ENCODE measurements at places on chromosomes 2 and 18.

GRCh38 chr18:68992719-68993482 is 195.0 kb downstream of the CCDC102B start:
- peak; percentile 33 for DNase-seq

- no peak for DNase-seq
These were observed 326.3 kb downstream of the TSN start for GRCh38 chr2:122081751-122082150.

GRCh38 chr2:79975791-79976565 is 328.6 kb downstream of the LRRTM1 start:
- DNase-seq, result no peak

GRCh38 chr2:175355246-175355645 is 173.7 kb upstream of the ATP5MC3 start:
- DNase-seq, result no peak

DNA sequence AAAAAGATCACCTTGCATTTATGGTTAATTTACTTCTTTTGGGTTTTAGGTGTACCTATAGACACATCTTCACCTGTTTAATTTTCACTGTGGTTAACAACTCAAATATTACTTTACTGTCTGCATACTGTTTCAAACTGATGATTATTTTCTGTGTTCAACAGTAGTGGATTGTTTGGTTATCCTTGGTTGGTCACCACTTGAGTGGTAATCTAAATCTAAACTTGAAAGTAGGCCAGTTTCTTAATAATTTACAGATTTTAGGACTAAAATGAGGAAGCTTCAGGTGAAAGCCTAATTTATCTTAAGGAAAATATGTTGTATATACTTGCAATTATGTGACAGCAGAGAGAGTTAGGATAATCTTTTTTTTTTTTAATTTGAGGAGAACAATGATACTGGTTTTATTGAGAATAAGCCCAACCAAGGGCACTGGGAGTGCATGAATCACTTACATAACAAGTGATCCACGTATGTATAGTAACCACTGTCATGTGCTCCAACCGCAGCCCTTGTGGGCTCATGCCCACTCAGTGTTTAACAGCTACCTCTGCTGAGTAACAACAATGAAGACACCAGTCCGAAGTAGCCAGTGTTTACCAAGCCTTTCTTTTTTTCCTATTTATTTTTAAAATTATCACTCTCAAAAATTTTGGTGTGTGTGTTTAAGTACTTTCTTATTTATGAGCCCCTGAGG is 31.0 kb upstream of the WDSUB1 start:
- no peak for DNase-seq

GRCh38 chr2:68742626-68743415 is 8.2 kb downstream of the ARHGAP25 start:
- DNase-seq, result no peak

GRCh38 chr2:37149626-37150322 is 7.0 kb downstream of the EIF2AK2 start:
- no peak for DNase-seq

GRCh38 chr18:22913861-22914260 is 19.3 kb upstream of the RBBP8 start:
- DNase-seq, result no peak

- no peak for DNase-seq
These were observed 61.6 kb upstream of the ATP8B1 start for GRCh38 chr18:57864615-57865121.

- DNase-seq, result no peak
These were observed 45.2 kb downstream of the TMEM131 start for GRCh38 chr2:97950329-97951154.

DNA sequence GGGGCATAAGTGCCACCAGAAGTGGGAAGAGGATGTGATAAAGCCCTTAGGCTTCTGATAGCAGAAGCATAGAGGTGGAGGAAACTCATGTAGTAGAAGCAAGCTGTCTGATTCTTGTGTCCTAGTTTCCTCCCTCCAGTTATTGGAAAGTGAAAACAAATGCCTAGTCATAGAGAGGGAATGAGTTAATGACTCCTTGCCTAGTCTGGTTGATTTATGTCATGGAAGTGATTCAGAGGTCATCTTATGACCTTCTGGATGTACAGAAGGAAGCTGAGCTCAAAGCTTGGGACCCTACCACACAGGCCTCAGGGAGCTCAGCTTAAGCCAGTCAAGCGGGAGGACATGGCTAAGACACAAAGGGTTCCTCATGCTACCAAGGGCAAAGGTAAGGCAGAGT is 232.2 kb downstream of the THSD7B start:
- DNase-seq, result no peak

DNA sequence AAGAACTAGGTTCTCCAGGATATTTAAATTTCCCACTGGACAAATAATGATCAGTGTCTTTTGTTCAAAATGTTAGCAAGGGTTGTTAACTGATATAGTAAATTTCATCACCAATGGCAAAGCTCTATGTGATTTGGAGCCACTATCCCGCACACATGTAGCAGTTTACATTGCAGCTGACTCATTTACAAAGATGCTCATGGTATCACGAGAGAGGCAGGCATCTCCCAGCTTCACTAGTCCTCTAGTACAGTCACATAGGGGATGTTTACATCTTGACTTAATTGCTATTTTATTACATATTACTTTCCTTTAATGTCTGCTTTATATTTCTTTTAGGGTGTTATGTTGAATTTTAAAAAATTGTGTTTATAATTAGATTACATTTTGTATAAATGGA is 30.7 kb downstream of the KCNE4 start:
- DNase-seq, result no peak

GRCh38 chr2:230762317-230762896 is 49.8 kb downstream of the CAB39 start:
- peak; percentile 46 for DNase-seq

DNA sequence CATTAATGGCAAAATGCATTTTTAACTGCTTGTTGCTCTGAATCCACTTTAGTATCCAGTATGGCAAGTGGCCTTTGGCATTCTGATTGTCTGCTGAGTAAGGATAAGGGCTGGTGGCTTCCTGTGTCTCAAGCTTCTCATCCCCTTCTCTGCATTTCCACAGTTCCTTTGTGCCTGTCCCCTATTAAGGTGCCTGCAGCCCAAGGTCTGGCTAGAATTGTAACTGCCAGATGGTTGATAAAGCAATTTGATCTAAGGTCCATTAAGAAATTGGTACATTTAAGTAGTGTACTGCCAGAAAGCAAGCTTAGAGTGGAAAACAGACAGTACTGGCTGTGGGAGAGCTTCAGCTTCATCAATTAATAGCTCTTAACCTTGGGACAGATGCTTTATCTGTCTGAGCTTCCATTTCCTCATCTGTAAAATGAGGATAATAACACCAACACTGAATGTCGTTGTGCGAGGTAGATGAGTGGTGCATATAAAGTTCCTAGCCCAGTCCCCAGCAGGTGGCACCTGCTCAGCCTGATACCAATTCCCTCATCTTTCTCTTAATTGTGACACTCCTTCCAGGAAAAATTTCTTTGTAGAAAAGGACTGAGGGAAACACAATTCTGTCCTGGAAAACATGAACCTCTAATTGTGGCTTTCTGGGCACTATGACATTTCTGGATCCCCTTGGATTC is 570.6 kb upstream of the GCFC2 start:
- DNase-seq, result peak; percentile 31

DNA sequence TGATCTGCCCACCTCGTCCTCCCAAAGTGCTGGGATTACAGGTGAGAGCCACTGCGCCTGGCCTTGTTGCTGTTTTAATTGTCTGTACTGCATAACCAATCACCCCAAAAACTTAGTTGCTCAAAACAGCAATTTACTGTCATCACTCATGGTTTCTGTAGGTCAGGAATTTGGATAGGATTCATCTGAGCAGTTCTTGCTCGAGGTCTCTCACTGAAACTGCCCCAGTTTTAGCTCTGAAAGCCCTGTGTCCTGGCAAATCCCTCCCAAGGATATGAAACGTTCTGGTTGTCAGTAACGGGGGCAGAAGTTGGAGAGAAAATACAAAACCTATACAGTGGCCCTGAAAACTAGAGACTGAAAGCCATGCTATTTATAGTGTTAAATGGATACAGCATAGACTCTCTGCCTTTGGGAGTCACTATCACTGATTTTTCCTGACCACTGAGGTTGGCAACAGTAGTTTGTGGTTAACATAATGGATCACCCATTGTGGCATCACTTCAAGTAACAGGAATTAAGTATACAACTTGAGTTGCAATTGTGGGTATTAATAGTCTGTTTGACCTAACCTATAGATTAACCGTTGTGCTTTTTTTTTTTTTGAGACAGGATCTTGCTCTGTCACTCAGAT is 27.2 kb upstream of the ERICH2 start:
- no peak for DNase-seq

GRCh38 chr18:78647018-78647417 is 332.6 kb upstream of the SALL3 start:
- DNase-seq, result no peak

DNA sequence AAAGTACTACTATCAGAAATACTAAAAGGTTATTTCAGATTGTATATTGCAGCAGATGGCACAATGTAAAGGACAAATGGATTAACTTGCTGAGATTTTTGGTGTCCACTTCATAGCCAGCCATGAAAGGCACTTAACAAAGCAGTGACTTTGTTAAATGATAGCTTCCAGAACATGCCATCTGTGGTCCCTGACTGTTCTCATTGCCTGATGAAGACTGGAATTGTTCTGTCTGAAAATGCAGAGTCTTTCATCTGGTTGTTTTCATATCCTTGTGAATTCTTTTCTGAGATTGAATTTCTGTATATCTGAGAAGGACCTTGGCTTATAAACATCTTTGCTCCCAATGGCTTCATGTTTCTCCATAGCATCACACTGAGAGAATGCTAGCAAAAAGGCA is 44.4 kb upstream of the LRRTM1 start:
- DNase-seq, result no peak

GRCh38 chr2:2061091-2061696 is 269.9 kb downstream of the MYT1L start:
- no peak for DNase-seq

- DNase-seq, result no peak
These were observed 111.2 kb downstream of the CLIP4 start for GRCh38 chr2:29226375-29226774.

- no peak for DNase-seq
These were observed 276.9 kb downstream of the PTPRM start for GRCh38 chr18:7844017-7844416.

DNA sequence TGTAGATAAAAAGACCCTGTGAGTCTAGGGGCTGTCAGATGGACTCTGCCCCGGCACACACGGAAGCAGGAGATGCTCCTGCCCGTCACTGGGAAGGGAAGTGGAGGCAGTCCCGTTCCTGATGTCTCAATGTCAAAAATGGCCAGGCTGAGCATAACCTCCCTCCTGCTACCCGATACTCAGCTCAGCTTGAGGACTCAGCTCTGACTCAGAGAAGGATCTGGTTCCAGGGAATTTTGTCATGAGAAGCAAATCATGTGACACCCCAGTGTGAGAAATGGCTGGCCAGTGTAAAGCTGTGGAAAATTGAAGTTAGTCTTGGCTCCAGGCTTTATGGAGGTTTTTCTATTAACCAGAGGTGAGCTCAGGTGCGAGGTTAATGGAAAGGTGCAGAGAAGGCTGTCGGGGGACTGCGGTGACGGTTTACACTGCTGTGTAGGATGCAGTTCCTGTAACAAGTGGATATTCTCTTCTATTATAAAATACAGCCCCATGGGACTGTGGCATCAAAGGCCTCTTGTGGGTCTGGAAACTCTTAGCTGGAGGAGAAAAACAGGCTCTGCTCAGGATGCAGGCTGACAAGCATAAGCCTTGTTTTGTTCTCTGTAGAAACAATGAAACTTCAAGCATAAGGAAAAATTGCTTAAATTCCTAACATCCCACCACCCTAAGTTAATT is 24.7 kb upstream of the AGAP1 start:
- no peak for DNase-seq

DNA sequence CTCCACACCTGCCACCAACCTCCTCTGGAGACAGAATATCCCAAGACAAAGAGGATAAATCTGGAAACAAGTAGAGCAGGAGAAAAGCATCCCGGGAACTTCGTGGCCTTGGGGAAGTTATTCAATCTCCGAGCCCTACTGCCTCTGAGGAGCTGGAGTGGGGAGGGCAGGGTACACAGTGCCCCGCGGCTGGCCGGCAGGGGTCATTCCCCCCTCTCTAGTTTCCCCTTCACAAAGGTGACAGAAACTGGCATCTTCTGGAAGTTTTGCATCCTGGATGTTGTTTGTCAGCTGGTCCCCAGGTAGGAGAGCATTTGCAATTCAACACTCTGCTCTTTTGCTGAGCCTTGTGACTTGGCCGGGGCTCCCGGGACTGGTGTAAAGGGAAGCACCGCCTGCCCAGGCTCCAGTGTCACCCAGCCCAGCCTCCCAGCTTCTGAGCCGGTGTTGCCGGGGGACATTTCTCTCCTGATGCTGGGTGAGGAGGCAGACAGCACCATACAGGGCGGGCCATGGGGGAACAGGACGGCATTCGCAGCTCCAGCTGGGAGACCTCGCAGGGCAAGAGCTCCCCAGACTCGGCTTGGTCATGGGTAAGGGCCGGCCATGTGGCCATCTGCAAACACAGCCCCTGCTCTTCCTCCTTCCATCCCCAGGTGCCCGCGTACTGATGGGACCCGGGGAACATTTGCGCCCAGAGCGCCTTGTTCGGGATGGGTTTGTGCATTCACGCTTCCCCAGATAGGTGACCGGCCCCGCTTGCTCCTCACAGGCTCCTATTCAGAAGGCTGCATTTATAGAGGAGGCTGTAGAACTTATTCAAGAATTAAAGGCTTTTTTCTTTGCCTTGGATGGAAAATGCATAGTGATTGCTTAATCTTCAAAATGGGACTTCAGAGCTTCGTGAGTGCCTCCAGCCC is 7.4 kb upstream of the NTSR2 start:
- DNase-seq, result no peak

- no peak for DNase-seq
These were observed 2137.3 kb upstream of the CELF4 start for GRCh38 chr18:39702888-39703287.

DNA sequence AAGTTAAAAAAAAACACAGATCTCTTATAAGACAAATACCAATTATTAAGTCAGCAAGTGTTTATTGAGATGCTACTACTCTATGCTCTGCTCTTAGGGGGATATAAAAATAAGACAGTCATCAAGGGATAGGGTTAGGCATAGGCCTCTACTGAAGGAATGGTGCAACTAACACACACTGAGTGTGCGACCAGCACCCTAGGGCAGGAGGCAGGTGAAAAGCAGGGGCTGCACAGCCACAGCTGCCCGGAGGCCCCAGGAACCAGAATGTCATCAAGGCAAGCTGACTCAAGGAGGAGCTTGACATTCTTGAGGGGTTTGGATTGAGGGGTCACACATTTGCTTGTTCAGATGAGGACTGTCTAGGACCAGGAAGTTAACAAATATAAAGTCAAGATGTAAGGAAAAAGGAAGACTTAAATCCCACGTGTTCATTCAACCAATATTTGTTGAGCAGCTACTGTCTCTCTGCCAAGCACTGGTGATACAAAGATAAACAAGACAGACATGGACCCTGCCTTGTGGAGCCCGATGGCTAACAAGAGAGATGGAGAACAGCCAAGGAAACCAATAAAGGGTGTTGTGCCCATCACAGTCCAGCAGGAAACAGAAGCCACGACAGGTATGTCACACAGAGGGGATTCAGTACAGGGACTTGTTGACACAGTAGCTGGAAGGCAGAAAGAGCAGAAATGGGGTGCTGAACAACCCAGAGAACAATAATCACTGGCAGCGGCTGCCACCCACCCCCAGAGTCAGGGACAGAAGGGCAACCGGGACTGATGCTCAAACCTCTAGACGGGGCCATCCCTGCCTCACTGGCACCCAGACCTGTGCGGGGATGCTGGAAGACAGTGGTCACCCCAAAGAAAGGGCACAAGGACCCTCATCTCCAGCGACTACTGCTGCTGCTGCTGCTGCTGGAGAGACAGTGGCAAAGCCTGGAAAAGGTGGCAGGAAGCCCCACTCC is 45.8 kb upstream of the MAL start:
- no peak for DNase-seq

GRCh38 chr2:69505710-69506109 is 68.5 kb upstream of the NFU1 start:
- no peak for DNase-seq

GRCh38 chr2:117126656-117127055 is 687.8 kb upstream of the DDX18 start:
- no peak for DNase-seq
